NCI-H1436 treated with DMSO at 0.1 percent for 48 hours (cell line): ENCODE measurements at places on chromosomes 4 and X.

- no peak for DNase-seq
These were observed 116.4 kb downstream of the PPP3CA start for GRCh38 chr4:101230801-101231426.

- no peak for DNase-seq
These were observed 78.1 kb upstream of the PAGE3 start for GRCh38 chrX:55342533-55343501.

GRCh38 chr4:17740702-17741101, 40.7 kb downstream of the FAM184B start:
- DNase-seq, result no peak

GRCh38 chrX:154529206-154529612, 13.2 kb upstream of the FAM3A start:
- no peak for DNase-seq

DNA sequence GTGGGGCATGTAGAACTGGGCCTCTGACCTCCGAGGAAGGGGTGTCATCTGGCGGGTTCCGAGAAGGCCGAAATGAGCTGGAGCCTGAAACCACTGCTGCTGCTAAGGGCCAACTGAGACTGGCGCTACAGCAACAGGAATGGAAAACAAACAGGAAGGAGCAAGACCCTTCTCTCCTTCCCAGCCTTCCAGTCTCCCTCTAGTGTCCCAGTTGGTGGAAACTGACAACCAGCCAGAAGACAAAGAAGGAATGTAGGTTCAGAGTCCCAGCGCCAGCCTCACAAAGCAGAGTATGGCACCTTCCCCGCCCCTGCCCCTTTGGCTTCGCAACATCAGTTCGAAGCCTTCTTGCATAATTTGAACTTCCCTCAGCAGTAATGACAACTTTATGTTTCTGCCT, 24.4 kb upstream of the PDZD4 start:
- no peak for DNase-seq

DNA sequence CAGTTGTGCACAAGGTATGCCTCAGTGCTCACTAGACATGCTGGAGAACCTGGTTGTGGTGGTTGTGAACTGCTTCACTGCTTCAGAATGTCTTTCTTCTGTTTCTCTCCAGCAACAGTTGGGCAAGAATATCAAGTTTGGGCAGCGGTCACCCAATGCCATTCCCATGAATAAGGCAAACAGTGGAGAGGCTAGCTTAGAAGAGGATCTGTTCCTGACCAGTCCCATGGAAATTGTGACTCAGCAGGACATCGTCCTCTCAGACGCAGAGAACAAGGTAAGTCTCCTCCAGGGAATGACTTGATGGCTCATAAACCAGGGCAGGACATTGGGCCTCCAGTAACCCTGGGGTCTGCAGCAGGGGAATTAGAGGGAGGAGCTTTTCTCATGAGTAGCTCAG, 79.9 kb downstream of the AASDH start:
- no peak for DNase-seq

DNA sequence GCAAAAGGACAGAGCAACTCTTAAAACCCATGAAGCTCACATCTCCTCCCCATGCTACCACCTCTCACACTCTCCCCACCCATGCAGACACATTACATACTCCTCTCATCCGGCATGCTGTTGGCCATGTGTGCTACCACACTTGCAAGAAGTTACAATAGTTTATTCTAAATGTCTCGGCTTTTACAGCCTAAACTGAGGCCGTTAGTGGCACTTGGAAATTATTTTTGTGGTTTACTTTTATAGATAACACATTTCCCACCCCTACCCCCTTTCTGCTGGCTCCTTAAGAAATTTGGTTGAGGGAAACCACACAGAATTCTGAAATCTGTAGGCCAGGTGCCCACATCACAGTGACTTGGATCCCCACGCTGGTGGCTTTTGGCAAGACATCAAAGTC, 141.1 kb upstream of the HHIP start:
- DNase-seq, result no peak

DNA sequence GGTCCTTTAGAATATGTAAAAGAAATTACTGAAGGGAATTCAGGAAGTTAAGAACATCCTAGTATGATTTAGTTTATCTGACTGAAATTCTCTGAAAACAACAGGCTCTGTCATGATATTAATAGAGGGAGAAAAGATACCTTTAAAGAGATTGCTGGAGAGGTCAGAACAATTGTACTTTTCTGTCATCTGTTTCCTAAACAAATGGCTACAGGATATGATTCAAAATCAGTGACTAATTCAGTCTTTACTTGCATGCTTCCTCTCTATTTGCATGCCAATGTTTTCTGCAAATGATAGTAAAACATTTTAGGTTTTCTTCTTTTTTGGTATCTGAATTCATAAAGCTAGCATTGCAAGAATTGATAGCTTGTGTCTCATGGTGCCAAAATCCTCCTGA, 616.7 kb upstream of the PCDH7 start:
- no peak for DNase-seq

- DNase-seq, result no peak
These were observed 1973.6 kb upstream of the AGA start for GRCh38 chr4:179415847-179416223.

GRCh38 chrX:40952855-40953254, 132.4 kb upstream of the USP9X start:
- no peak for DNase-seq

DNA sequence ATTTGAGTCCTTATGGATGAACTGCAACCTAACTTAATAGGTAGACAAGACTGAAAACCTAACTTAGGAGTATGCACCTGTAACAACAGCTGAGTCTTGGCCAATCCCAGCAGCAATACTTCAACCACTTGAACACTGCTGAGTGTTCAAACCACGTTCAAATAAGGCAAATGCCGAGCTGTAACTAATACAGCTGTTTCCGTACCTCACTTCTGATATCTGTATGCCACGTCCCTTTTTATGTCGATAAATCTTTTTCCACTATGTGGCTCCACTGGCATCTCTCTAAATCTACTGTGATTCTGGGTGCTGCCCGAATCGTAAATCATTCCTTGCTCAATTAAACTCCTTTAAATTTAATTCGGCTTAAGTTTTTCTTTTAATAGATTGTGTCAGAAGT, 459.7 kb downstream of the INPP4B start:
- DNase-seq, result no peak

- no peak for DNase-seq
These were observed 18.1 kb downstream of the PIR start for GRCh38 chrX:15475021-15475420.

GRCh38 chrX:136450050-136450830, 37.5 kb upstream of the BRS3 start:
- no peak for DNase-seq

GRCh38 chr4:10182446-10183424, 66.1 kb upstream of the WDR1 start:
- no peak for DNase-seq

DNA sequence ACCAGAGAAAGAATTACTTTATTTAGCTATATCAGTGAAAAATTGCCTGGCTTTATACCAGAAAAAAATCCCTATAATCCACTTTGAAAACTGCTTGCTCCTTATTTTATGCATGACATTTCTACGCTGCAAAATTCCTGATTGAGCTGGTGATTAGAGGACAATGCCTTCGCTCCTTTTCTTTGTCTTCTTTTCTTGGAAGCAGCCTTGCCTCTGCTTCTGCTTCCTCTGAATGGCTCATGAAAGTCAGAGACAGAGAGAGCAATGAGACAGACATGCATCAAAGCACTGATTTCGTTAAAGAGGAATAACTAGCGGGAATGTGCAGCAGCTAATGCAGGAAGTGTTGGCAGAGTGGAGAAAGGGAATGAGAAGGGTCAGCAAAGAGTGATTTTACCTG, 294.3 kb upstream of the IGFBP7 start:
- DNase-seq, result no peak

DNA sequence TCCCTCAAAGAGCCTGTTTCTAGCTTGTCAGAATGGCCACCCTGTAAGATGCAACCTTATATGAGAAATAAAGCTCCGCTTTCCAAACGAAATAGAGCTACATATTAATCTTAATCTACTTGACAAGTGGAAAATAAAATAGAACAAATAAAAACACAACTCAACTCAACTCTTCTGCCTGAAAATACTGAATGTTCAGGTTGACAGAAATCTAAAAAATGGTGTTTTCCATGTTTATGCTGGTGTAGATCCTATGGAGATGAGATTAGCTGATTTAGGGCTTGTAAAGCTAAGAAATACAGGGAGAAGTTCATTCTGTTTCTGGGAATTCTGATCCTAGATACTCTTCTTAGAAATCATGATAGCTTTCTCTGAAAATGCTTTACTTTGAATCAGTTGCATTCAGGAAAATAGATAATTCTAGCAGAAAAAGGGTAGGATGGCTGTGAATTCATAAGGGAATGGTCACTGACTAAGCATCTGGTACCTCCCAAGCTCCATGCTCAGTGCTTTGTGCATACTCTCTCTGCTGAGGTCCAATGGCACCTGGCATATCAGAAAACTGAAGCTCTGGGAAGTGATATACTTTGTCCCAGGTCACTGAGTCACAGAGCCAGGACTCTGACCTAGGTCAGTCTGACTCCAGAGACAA, 89.2 kb upstream of the EXOC1L start:
- no peak for DNase-seq

DNA sequence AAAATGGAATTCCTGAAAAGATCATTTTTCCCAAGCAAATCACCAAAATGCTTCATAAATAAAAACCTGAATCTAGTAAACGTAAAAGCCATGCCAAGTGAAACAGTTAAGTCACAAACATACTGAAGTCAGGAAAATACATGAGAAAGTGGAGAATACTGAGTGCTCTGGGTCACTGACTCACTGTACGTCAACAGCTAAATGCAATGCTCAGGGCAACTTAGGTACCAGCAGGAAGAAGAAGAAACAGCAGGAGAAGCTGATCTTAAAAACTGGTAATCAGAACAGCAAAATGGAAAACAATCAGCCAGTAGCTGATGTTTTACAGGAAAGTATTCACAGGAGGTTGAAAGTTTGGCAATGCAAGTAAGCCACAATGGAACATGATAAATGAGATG, 252.6 kb upstream of the ETNPPL start:
- DNase-seq, result no peak

DNA sequence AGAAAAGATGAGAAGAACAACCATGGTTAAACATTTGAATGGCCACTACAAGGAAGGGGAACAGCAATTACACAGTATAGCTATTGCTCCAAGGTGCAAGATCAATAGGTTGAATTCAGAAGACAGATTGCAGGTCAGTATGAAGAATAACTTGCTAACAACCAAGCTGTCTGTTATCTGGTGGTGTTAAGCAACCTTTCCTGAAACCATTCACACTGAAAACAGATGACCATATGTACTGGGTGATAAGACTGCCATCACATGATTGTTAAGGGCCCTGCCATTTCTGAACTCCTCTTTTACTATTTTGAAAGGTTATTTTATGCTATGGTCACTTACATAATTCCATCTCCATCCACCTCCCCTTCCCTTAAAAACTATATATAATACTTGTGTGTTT, 6.8 kb downstream of the GABRA3 start:
- DNase-seq, result no peak
